ENCODE measurements at places on chromosomes 7 and 10. TPM values are rescaled to one million over a fixed set of nuclear protein-coding genes. Genes with fewer than 3 reads are reported as not detected.

- DNase-seq: no peak
Observed at GRCh38 chr10:5490698-5491464, 8.5 kb downstream of the CALML5 start.

DNA sequence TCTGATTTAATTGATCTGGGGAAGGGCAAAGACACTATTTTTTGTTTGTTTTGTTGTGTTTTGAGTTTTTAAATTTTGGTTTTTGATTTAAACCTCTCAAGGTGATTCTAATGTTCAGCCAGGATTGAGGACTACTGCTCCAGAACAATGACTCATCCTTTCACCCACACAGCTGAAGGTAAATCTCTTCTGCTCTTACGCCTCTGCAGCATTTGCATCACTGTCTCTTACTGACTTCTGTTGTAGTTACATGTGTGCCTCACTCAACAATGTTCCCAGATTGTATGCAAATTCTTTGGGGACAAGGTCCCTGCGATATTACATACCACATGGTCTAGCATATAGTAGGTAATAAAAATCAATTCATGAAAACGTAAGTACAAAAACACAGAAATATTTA is 467.5 kb upstream of the LRRN3 start:
- DNase-seq: no peak

DNA sequence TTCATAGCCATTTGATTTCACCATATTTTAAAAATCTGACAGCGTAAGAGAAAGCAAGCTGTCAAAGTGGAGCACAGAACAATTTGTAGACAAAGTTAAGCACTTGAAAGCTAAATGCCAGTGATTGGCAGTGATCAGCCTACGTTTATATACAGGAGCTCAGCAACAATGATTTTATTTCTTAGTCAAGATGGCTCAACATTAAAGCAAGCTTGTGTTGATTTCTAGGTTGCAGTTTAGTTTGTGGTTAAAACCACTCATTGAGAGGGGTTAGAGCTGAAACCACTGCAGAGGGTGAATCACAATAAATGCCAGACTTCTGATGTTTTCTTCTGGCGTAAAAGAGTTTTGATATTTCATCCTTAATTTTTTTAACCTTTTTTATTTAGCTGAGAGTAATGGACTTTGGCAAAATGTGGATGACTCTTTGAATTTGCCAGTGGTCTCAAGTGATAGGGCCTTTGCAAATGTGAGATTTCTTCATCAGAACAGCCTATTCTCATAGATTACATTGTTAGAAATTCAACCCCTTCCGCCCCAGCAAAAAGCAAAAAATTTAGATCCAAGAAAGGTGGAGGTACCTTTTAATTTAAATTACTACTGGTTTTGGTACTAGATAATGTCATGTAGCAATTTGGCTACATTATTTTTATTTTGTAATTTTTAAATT is 73.8 kb downstream of the SHOC2 start:
- no peak for DNase-seq

DNA sequence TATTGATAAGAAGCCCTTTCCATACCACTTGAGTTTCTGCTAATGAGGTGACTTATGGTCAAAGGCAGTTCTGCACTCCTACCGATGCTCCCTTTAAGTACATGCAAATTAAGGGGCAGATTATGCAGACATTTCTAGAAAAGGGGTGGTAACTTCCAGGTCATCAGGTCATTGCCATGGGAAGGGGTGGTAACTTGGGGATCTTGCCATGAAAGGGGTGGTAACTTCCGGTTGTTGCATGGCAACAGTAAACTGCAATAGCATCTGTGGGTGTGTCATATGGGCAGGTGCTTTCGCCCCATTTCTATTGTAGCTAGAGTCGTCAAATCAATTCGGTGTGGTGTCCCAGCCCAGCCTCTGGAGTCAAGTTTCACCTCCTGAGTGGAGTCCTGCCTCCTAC is 150.9 kb downstream of the UBE2H start:
- no peak for DNase-seq

DNA sequence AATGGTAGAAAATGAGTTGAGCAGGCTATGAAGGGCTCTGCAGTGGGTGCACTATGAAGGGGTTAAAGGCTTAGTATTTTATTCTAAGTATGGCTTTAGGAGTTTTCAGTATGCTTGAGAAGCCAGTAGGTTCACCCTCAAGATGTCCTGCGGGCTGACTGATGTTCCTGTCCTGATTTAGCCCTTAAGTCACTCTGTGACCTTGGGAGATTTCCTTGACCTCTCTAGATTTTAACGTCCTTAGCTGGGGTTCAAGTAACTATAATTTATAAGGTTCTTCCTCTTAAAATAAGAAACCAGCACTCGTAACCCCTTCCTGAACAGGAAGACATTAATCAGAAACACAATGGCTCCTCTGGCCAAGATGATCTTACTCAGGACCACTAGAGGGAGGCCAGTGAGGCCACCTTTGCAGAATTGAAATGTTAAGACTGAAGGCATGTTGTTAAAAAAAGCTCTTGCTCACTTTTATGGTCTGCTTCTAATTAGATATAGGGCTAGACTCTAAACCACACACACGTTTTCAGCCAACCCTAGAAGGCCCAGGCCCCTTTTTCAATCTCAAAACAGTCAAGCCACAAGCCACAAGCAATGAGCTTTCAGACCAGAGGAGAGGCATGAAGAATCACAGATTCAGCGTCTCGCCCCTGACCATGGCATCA is 41.9 kb downstream of the CDK1 start:
- DNase-seq: no peak

- no peak for DNase-seq
Observed at GRCh38 chr7:111198255-111198654, 107.3 kb downstream of the LRRN3 start.

GRCh38 chr7:72219500-72219899 is 192.6 kb downstream of the CALN1 start:
- DNase-seq: no peak

- DNase-seq: no peak
Observed at GRCh38 chr10:127737563-127738511, 852 bp downstream of the FOXI2 start.

DNA sequence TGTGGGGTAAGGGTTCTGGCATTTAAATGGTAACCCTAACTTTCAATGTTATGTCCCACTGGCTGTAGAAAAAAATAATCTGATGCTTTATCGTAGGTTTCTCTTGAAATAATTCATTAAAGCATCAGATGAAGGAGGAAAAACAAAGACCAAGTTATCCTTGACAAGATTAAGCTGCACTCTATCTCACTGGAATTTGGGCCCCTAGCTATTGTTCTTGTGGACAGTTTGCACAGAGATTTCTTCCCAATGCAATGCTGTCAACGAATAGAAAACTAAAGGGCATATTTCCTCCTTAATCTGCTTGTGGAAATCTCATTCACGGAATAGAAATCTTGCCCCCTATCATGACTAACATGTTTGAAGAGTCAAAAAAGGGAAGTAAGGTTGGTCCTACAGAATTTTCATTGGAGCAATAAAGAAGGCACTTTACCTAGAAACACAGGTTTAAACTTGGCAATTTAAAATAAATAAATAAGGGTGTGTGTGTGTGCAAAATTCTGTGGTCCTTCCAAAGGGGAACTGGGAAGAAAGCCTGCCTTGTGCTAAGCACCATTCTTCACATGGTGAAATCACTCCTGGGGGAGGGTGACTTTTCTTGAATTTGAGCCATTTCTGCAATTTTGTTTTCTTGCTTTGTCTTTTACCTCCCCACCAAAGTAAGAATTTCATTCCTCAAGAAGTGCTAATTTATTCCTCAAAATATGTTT is 242.8 kb downstream of the GLI3 start:
- DNase-seq: no peak

DNA sequence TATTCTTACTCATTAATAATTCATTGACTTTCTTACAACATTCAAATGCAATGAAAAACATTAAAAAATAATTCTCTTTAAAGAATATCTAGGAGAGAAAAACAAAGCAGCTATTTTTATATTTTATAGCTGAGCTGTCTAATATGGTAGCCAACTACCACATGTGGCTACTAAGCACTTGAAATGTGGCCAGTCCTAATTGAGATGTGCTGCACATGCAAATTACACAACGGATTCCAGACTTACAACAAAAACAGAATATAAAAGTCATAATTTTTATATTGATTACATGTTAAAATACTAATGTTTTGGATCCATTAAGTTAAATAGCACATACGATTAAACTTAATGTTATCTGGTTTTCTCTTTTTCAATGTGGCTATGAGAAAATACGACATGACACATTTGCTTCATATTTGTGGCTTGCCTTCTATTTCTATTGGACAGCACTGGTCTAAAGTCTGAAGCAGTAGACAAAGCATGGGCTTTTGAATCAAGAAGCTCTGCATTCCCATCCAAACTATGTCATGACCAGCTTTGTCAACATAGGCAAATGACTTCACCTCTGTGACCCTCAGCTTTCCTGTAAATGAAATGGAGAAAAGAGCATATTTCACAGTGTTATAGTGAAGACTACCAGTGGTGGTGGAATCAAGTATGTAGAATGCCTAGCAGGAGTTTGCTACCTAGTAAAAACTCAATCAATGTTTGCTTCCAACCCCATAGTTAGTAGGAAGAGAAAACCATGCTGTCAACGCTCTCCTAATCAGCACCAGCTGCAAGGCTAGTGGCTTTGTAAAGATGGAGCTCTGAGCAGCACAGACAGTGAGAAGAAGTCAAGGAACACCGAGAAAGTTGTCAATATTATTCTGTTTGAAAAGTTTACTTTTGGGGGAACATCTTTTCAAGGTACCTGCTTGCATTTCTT is 37.1 kb upstream of the GDF10 start:
- no peak for DNase-seq

DNA sequence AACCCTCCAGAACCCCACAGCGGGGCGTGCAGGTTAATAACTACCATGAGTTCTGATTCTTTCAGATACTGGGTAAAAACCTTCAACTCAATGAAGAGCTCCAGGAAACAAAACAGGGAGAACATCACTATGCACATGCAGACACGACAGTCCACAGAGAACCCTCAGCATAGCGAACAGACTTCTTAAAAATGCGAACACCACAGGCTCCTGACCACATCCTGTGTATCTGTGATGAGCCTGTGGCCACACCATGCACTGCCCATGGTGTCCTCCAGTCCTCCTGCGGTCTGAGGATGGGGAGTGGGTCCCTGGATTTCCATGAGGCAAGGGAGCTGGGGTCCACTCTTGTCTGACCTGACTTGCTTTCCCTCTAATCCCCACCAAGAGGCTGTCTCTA is 107.2 kb downstream of the COBL start:
- no peak for DNase-seq

GRCh38 chr10:16910793-16911164 is 93.6 kb upstream of the RSU1 start:
- no peak for DNase-seq

DNA sequence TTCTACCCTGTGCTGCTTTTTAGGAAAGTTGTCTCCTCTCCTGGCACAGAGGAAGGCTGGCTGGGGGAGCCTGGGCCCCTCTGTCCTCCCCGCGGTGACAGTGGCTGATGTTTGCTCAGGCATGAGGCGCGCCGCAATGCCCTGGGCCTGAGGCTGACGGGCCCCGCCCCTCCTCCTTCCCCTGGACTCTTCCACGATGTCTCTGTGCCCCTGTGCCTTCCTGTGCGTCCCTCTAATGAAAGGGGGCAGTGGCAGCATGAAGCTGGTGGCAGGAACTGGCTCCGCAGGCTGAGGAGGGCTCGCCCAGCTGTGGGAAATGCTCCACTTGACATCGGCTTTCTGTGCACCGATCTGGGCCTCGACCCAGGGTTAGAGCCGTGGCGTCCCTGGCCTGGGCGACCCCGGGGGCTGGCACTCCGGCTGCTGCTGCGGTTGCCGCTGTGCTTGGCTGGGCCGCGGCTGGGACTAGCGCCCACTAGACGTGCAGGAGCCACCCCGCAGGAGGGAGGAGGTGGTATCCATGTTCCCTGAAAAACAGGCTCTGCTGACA is 67.9 kb downstream of the ZNF680 start:
- no peak for DNase-seq

GRCh38 chr10:72470666-72471065 is 115.9 kb upstream of the DNAJB12 start:
- no peak for DNase-seq

GRCh38 chr10:58173391-58173790 is 94.3 kb downstream of the IPMK start:
- DNase-seq: no peak

GRCh38 chr7:128148676-128149075 is 92.4 kb upstream of the LEP start:
- no peak for DNase-seq

DNA sequence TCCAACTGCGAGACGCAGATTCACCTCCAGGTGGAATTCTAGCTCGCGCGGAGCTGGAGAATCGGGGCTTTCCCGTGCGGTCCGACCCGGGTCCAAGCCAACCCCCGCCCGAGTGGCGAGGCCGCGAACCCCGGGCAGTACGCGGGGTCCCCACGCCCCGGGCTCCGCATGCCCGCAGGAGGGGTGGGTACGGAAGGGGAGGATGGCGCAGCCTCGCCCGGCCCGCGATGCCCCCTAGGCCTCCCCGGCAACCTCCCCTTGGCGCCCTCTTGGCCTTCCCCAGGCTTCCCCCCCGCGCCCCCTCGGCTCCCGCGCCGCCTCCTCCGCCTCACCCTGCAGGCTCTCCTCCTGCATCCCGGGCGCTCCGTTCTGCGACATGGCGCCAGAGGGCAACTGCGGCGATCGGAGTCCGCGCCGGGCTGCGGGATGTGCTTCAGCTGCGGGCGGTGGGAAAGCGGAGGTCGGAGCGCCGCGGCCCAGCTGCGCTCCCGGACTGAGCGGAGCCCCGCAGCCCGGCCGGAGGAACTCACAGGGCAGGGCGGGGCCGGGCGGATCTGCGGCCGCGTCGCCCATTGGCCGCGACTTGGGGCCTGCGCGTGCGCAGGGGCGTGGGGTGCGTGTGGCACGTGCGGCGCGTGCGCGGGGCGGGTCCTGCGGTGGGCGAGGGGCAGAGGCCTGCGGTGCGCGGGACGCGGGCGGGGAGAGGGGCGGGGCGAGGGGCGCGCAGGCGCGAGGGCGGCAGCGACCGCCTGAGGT is at the start of gene BNIP3:
TSS of gene BNIP3 (minus strand) at position 495 of the 756 bp plus-strand sequence. CDS start at position 378, 117 bp downstream.
- peak; percentile 94 for DNase-seq

The PKD2L1 gene
- total RNA-seq: 0.16 TPM

The TBATA gene
- total RNA-seq: not detected

The SEMA3E gene
- total RNA-seq: 24.0 TPM

The CREM gene
- total RNA-seq: 32.6 TPM

The CHCHD2 gene
- total RNA-seq: 283 TPM

The CNPY1 gene
- not detected for total RNA-seq

The CABCOCO1 gene
- 1.0 TPM for total RNA-seq
